CD8-positive, alpha-beta memory T cell (primary cell): ENCODE measurements at places on chromosomes 1 and 21. TPM values are rescaled to one million over a fixed set of nuclear protein-coding genes. Genes with fewer than 3 reads are reported as not detected.

DNA sequence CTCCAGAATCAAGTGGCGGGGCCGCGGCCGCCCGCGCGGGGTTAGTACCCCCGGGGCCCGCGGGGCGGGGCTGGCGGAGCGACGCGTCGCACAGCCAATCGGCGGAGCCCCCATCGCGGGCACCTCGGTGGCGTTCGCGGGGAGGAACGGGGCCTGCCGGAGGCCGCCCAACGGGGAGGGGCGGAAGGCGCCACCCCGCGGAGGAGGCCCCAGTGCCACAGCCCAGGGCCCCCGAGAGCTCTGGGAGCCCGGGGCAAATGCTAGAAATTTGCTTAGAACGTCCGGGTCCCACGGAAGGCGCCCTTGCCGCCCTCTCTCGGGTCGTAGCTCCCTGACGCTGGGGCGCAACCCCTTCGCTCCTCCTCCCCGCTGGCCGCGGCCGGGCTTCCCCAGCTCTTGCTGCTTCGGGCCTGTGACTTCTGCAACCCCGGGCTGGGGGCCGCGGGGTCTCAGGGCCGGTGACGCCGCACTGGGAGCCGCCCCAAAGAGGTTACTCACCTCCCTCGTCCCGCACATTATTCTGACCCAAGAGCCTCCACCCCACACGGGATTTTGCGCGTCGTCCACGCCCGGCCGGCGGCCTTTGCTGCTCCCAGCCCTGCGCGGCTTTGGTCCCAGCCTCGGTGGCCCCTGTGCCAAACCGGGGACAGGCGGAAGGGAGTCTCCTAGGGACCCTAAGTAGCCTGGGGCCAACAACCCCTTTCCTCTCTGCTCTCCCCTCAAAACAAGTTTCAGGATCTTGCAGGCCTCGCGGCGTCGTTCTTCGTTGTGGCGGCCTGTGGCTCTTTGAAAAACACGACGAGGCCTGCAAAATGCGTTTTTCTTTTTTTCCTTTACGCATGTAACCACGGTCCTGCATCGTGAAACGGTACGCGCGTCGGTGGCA, at the start of gene RUNX3:
Gene RUNX3 (minus strand): TSS at position 17 of the 886 bp plus-strand sequence. CDS start 408 bp downstream, outside the sequence.
- peak; percentile 91 for DNase-seq

GRCh38 chr1:33927721-33928120, 63.8 kb downstream of the HMGB4 start:
- DNase-seq: no peak

DNA sequence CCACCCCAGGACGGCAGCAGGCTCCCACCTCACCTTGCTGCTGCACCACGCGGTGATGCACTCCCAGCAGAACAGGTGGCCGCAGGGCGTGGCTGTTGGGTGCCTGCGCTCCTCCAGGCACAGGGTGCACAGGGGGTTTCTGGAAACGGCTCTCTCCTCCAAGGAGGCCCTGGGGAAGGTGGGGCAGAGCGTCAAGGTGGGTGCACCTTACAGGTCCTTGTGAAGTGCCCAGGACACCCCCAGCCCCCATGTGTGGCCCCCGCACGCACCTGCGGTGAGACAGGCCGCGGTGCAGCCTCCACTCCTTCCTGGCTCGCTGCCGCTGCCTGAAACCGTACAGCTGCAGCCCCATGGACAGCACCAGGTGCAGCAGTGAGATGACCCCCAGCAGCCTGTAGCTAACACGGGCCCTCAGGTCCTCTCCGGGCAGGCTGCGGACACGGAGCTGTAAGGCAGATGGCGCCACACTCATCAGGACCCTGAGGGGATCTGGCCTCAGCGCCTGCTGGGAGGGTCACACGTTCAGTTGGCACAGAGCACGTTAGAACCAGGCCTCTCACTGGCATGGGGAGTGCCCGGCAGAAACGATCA, 5.8 kb downstream of the PEX10 start:
- DNase-seq: no peak

DNA sequence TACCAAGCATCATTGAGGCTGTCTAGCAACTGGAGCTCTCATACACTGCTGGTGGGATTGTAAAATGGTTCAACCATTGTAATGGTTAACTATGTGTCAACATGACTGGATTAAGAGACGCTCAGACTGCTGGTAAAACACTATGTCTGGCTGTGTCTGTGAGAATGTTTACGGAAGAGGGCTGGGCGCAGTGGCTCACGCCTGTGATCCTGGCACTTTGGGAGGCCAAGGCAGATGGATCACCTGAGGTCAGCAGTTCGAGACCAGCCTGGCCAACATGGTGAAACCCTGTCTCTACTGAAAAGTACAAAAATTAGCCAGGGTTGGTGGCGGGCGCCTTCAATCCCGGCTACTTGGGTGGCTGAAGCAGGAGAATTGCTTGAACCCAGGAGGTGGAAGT, 4.8 kb upstream of the FCRLA start:
- no peak for DNase-seq

PDE9A gene
- polyA plus RNA-seq: 1.7 TPM

GRCh38 chr1:59409549-59409948, 112.7 kb downstream of the FGGY start:
- no peak for DNase-seq

CCDC185 gene
- not detected for polyA plus RNA-seq

DNA sequence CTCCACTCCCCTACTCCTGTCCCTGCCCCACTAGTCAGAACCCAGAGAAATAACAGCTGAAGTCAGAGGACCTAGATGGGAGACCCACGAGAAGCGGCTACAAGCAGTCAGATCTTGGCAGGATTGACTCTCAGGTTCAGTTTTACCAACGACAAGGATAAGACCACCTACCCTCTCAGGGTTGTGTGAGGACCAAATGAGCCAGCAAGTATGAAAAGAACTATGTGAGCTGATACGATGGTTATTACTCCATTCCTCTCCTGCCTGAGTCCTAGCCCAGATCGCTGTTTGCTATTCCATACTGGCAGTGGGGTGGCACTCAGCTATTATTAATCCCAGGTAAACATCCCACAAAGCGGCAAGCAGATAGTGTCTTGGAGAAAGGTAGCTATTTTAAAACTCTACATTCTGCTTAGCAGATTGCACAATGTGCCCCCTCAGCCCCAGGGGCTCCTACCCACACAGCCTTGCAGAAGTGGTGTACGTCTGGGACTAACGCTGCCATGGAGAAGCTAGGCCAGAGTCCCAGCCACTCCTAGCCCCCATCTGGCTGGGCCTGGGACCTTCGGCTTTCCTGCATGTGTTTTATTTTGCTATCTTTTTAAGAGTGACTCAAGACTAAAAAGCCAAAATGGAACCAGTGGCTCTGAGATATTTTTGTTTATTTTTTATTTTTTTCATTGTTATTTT, 58.9 kb downstream of the CD46 start:
- DNase-seq: no peak

DNA sequence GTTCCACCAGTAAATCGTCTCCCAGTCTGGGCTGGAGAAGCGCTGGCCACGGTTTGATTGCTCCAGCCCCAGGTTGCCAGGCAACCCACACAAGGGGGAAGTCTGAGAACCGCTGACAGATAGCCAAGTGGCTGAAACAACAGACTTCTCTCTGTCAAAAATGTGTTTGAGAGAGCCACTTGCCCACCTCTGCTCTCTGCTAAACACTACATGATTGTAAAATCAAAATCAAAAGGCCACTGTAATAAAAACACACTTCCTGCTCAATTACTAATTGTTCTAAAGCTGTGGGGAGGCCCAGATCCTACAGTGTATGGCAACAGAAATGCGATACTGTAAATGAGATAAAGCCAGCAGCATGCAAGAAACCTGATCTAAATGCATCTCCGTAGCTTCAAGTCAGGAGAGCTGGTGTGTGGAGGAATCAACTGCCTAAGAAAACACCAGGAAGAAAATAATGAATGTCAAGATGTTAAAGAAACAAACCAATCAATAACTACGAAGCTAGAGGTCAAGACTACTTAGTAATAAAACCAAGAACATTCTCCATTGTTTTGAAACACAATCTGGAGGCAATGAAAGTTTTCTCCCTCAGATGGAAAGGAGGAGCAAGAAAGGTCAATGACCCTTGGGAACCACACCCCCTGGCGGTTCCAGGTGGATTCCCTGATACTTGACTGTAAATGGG, 121.2 kb downstream of the SLC45A1 start:
- DNase-seq: no peak

GRCh38 chr1:179793281-179793680, 50.2 kb downstream of the FAM163A start:
- no peak for DNase-seq

- DNase-seq: no peak
Observed at GRCh38 chr21:36729310-36729970, 30.5 kb downstream of the SIM2 start.
